KG1 (cell line): ENCODE measurements at places on chromosomes 1 and 21.

DNA sequence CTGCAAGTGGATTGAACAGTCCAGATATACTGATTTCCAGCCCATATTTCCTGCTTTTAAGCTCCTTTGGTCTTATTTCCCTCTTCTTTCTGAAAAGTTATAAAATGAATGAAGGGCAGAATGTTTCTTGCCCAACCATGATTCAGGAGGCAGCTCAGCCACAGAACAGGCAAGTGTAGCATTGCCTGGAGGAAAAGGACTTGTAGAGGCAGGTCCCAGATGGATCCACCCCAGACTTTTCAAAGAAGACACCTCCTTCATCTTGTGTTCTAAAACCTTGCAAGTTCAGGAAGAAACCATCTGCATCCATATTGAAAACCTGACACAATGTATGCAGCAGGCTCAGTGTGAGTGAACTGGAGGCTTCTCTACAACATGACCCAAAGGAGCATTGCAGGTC lies at the start of gene CLCA2:
Gene CLCA2, plus strand, starts transcription at position 299 of the 400 bp plus-strand sequence. Its CDS starts 77 bp downstream, at position 376.
- DNase-seq: no peak

DNA sequence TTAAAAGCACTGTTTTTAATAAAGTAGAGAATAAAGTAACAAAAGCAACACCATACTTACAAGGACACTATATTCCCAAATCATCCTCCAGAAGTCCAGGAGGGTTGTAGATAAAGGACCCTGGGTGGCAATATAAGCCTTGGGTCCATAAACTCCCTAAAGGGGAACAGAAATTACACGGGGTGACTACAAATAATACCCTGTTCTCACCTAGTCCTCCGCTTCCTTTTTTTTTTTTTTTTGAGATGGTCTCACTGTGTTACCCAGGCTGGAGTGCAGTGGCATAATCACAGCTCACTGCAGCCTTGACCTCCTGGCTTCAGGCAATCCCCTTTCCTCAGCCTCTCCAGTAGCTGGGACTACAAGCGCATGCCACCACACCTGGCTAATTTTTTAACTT lies 13.1 kb downstream of the PTPN22 start:
- DNase-seq: no peak

DNA sequence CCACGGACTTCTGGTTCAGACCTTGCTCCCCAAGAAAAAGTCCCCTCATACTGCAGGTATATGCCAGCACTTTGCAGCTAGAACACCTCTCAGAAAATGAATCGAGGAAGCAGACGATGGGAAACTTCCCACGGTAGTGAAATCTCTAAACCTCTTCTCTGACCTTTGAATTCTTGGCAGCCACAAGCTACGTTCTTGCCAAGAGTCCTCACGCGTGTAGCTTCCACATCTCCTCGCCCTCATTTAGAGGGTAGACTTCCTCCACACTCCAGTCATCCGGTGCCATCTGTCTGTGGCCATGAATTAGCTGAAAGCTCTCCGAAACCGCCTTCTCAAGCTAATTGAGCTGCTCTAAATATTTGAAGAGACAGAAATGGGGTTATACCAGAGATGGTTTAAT lies 127.8 kb downstream of the RGS7 start:
- no peak for DNase-seq

DNA sequence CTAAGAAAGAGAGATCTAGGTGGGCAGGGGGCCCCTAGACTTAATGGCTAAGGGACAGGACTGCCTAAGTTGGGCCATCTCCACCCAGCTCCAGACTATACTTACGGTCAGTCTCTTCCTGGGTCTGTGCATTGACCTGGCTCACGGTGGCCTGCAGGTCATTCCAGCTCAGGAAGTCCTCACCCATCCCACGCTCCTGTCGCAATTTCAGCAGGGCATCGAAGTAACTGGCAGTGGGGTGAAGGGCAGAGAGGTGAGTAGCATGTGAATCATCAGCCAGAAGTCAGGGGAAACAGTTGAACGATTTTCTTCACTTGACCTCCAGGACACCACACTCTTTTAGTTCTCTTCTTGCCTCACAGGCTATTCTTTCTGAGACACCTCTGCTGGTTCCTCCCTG lies 20.5 kb downstream of the IQGAP3 start:
- no peak for DNase-seq

GRCh38 chr1:22485431-22485830 lies 33.8 kb downstream of the ZBTB40 start:
- no peak for DNase-seq

GRCh38 chr1:207944571-207944970 lies 33.6 kb upstream of the CD34 start:
- DNase-seq: no peak

GRCh38 chr1:211705467-211706091 lies 30.2 kb upstream of the NEK2 start:
- DNase-seq: no peak

- no peak for DNase-seq
These were observed 508 bp downstream of the RAVER2 start for GRCh38 chr1:64745181-64745985.

DNA sequence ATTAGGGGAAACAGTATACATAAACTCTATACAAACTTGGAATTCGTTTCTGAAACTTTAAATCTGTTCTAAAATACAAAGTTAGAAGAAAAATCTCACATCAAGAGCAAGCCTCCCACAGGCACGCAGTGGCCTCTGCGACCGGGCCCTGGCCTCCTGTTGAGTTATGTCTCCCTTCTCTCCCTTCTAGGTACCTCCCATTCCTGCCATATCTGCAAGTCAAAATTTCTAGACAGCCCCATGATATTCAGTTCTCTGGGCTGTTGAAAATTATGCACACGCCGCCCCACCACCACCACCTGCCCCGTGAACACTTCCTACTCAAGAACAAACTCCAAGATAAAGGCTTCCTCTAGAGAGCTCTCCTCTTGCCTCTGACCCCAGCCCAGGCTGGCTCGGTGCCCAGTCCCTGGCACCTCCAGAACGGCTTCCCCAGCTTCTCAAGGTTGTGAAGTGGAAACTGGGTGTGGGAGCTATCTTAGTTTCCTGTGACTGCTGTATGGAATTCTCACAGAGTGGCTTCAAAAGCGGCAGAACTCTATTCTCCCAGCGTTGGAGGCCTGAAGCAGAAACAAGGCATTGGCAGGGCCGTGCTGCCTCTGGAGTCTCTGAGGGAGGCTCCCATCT lies 37.7 kb upstream of the LRP8 start:
- no peak for DNase-seq

- no peak for DNase-seq
These were observed 235.4 kb downstream of the CENPF start for GRCh38 chr1:214838351-214838750.

GRCh38 chr1:79325705-79326104 lies 319.2 kb upstream of the ADGRL4 start:
- no peak for DNase-seq

GRCh38 chr1:67376381-67376780 lies 53.8 kb downstream of the SERBP1 start:
- DNase-seq: no peak

DNA sequence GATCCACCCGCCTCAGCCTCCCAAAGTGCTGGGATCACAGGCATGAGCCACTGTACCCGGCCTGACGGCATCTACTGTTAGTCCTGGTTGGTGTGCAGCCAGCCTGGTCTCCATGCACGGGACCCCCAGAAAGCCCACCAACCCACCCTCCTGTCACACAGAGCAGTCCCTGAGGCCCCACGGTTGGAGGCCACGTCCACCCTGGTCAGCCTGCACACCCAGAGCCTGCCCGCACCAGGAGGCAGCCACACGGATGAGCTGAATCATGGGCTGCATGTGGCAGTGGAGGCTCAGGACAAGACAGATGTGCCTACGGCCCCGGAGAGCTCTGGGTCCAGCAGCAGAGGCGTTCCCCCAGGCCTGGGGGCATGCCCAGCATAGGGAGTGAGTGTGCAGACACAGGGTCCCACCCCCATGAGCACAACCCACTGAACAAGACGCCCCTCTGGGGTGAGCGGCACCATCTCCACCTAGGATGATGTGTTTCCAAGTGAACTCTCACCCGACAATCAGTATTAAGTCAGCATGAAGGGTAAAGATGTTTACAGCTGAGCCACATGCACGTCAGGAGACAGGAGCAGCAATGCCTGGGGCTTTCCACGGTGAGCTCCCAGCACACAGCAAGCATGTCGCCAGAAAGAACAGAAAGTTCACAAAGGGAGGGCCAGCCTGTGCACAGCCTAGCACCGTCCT lies 102.1 kb downstream of the WDR4 start:
- DNase-seq: no peak

- no peak for DNase-seq
These were observed 680.6 kb downstream of the TTLL7 start for GRCh38 chr1:83318366-83318765.

DNA sequence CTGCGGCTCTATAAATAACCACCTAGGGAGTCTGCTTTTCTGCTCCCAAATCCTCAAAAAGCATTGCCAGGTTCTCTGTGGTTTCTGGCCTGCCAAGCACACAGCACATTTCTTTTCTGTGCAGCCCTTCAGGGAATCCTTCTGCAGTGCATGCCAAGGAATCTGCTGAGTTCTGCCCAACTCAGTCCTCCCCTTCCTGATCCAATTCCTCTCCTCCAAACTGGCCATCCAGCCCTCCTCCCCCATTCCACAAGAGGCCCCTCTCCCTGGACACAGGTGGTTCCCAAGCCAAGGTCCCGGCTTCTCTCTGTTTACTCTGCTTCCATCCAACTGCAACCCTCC lies 61.8 kb downstream of the HIVEP3 start:
- DNase-seq: no peak

DNA sequence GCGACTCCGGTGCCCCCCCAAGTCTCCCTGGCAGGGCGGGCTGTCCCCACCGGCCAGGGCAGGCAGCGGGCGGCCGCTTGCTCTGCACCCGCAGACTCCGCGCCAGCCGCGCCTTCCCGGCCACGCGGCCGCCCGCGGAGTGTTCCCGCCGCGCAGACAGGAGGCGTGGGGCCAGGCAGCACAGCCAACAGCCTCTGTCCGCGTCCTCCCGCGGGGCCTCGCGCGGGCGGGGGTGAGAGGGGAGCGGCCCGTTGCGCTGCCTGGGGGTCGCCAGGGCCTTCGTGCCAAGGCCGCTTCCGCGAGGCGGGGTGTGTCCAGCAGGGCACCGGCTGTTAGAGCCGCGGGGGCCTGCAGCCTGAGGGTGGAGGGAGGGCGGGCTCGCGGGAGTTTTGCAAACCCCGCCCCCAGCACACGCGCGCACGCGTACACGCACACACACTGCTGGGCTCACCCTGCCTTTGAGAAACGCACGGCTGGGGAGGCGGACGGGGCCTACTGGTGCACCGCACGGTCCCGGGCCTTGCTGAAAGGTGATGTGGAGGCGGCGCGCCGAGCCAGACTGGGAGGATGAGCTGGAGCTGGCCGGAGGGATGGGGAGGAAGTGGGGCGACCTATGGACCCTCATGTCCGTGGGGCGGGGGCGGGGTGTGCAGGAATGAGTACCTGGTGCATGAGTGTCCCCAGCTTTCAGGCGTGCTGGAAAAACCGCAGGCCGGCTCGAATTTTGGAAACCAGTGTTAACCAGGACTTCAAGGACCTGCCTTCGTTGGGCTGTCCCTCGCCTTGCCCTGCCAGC lies 41.5 kb downstream of the KIAA1614 start:
- DNase-seq: no peak

DNA sequence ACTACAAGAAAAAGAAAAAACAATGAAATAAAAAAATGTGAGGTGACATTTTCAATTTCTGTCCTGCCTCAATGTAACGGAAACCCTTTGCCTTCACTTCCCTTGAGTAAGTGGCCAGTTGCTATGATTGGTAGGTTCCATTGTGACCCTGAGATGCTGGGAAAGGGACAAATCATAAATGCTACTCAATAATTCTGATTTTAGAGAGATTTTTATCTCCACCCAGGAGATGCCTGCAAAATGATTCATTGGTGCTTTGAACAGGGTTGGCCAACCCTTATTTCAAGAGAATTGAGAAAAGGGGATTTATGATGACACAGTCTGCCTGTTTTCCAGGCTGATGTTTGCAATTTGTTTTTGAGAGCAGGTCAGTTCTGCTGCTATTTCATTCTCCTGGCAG lies 22.5 kb downstream of the XCL1 start:
- DNase-seq: no peak

GRCh38 chr1:226108935-226109828 lies 46.7 kb downstream of the H3-3A start:
- DNase-seq: no peak

GRCh38 chr1:203324105-203325025 lies 19.0 kb downstream of the BTG2 start:
- no peak for DNase-seq

- DNase-seq: no peak
These were observed 209.9 kb upstream of the COA6 start for GRCh38 chr1:234163267-234163919.

- DNase-seq: peak; percentile 11
These were observed 697 bp downstream of the PRDM16 start for GRCh38 chr1:3069491-3070308.

DNA sequence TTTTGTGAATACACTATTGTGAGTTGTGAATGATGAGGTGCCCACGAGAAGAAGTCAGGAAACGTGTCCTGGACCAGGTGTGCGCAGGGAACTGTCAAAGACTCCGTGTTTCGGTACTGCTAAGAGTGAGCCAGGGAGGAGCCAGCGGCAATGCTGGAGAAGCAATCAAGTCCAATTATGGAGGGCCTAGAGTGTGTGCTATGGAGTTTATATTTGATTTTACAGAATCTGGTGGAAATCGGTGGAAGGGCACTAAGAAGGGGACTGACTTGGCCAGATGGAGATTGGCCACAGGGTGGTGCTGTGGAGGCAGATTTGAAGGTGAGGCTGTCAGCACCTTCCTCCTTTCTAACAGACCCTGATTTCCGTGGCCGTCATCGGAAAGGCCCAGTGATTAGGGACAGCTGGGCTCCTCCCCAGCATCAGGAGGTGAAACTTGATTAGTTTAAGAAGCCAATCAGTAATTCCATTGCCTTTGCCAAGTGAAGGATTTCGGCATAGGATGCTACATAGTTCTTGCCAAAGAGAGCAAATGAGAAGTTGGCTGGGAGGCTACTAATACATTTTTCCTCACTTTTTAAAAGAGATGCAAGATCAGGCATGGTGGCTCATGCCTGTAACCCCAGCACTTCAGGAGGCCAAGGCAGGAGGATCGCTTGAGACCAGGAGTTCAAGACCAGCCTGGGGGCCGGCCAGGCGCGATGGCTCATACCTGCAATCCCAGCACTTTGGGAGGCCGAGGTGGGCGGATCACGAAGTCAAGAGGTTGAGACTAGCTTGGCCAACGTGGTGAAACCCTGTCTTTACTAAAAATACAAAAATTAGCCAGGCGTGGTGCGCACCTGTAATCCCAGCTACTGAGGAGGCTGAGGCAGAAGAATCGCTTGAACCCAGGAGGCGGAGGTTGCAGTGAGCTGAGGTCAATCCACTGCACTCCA lies 7.0 kb downstream of the PTCH2 start:
- peak; percentile 54 for DNase-seq

DNA sequence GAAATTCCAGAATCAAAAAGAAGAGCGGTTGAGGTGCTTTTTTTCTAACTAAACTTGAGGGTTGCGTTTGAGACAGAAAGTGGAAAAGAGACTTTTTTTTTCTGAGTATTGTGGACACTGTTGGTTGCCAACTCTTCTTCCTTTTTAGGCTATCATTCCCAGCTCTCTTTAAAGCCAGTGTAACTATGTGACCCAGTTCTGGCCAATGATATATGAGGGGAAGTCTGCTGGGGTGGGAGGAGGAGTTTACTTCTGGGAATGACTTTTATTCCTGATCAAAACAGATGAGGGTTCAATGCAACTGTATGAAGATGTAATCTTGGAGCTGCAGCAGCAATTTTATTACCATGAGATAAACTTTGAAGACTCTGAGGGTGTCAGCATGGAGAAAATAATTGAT lies 17.3 kb upstream of the NMNAT2 start:
- DNase-seq: no peak

- no peak for DNase-seq
These were observed 3.1 kb downstream of the GJA5 start for GRCh38 chr1:147757015-147757990.
